Stimulated activated memory B cell treated with anti-CD40 and anti-IgM and Interleukin-4, amounts not matched to agents 10 μg/mL and 1 μg/mL and 100 μg/mL, for 72 hours (primary cell): ENCODE measurements at places on chromosomes 3 and 15.

- ATAC-seq = no peak
These were observed 21.7 kb downstream of the GTF2E1 start for GRCh38 chr3:120764206-120764605.

GRCh38 chr3:132593947-132594323, 3.1 kb upstream of the ACKR4 start:
- no peak for ATAC-seq

DNA sequence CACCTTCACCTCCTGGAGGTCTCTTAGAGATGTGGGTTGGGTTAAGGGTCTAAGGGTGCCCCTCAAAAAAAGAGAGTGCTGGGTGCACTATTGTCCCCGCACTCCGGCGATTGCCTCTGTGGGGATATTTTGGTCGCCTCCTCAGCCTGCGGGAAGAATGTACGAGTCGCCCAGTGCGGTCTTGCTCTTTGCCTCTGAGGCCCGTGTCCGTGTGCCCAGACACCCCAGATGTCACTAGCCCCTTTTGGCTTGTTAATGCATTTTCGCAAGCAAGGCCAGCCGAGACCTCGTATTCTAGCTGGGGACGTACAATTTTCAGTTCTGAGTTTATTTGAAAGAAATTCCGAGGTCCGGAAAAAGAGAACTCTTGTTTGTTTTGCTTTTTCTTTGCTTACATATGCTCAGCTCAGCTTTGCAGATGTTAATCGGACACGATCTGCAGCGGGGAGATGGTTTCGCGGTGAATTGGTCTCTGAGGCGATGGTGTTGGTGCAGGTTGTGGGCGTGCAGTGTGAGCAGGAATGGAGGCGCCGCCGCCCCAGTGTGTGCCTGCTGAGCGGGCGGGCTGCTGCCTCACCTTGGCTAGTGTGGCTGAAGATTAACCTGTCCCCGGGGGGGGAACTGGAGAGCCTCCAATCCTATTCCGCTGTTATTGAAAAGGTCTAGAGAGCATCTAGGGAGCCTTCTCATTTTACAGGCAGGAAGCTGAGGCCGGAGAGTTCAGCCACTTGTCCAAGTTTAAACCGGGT, 1.4 kb downstream of the ST6GAL1 start:
- peak; percentile 61 for ATAC-seq

- no peak for ATAC-seq
These were observed 69.8 kb upstream of the BOC start for GRCh38 chr3:113141543-113141942.

- ATAC-seq = peak; percentile 34
These were observed 13.3 kb downstream of the TLE3 start for GRCh38 chr15:70084461-70084860.

DNA sequence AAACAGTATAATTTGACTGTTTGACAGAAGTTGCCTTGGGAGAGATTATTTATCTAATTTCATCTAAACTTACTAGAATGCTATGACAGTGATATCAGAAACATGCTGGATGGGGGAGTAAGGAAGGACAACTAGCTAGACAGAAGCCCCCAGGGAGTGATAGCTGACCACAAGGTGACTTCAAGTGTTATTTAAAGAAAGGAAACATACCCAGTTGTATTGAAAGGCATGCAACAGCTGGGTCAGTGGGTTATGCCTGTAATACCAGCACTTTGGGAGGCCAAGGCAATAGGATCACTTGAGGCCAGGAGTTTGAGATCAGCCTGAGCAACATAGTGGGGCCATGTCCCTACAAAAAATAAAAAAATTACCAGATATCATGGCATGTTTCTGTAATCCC, 69.6 kb downstream of the SLC49A4 start:
- no peak for ATAC-seq

DNA sequence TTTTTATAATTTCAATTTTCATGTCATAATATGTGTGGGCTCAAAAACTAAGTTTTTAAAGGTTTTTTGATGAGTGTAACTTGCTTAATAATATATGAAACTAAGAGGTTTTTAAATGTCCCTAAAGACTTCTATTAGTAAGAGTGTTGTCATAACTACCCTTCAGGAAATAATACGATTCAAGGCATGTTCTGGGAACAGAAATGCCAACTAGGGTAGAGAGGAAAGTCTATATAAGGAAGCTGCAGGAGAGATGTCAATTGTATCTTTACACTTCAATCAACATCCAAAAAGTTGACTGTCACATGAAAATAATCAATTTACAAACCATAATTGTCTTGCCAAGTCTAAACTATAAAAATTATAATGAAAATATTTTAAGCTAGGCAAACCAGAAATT, 76.3 kb downstream of the SMARCC1 start:
- ATAC-seq = no peak

GRCh38 chr3:134752761-134753461, 42.1 kb upstream of the EPHB1 start:
- ATAC-seq = no peak

DNA sequence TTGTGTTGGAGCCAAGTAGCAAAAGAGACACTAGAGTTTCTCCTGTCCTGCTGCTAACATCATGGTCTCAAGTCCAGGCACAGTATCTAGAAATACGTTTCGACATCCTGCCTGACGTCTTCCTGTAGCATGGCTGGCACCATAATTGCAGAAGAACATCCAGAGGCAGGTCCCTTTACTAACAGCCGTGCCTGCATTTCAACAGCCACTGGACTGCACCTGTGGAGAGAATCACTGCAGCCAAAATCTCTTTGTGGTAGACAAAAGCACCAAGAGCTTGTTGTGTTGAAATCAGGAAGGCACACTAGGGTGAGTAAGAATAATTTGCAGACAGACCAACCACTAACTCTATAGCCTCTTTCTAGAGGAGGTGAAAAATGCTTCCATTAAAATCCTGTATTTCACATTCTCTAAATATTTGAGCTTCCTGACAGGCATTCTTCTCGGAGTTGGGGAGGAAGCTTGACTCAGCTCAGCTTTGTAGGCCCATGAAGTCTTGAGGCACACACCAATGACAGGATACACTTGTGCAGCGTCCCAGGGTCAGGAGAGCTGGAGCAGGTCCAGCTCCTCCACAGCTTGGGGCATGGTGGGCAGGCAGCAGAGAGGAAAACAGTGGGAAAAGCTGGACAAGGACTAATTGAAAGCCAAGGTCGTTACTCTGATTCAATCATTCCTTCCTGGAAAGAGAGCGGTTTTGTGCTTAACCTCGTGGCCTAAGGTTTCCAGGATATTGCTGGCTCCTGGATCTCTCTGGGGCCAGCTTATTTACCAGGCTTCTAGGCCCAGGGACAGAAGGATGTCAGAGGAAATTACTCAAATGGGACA, 244.9 kb downstream of the FAM43A start:
- ATAC-seq = no peak
